CD4-positive, alpha-beta T cell treated with Interleukin-2 at 100 ng/mL for 4 hours (primary cell): ENCODE measurements at places on chromosomes 7 and 10.
A peak's percentile ranks its signal among the peaks of the same experiment; 100 is the strongest.

- no peak for DNase-seq
Measured at GRCh38 chr7:47226696-47227095, 355.2 kb downstream of the TNS3 start.

GRCh38 chr7:82221152-82221674, 222.4 kb downstream of the CACNA2D1 start:
- DNase-seq = no peak

DNA sequence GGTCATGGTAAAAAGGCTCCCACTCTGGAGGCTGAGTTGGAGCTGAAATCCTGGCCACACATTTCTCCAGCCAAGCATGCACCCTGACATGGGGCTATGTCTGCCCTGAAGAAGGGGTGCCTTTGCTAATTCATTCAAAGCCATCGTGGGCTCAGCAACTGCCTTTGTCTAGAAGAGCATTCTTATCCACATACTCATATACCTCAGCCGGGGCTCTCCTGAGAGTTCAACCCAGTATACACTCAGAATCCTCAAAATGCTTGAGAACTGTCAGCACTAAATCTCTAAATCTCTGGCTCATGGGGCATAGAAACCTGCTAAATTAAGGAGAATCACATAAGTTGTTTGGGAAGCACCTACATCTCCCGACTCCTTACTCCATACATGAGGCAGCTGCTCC, 89.3 kb downstream of the MRPL32 start:
- DNase-seq = no peak

GRCh38 chr7:38398725-38399321, 125.4 kb upstream of the TARP start:
- DNase-seq = peak; percentile 55

GRCh38 chr7:132882714-132883428, 199.0 kb downstream of the CHCHD3 start:
- DNase-seq = peak; percentile 23

GRCh38 chr7:127396184-127396583, 3.7 kb upstream of the ZNF800 start:
- DNase-seq = no peak

GRCh38 chr7:134654104-134654775, 7.6 kb downstream of the BPGM start:
- peak; percentile 37 for DNase-seq

GRCh38 chr7:43076189-43076605, 36.2 kb upstream of the HECW1 start:
- no peak for DNase-seq
